Putamen (tissue), 1 donor: ENCODE measurements at places on chromosomes 7 and 10.

GRCh38 chr10:12055732-12056131, 13.0 kb upstream of the DHTKD1 start:
- no peak for DNase-seq

GRCh38 chr10:71203716-71204115, 8.7 kb upstream of the UNC5B start:
- no peak for DNase-seq

DNA sequence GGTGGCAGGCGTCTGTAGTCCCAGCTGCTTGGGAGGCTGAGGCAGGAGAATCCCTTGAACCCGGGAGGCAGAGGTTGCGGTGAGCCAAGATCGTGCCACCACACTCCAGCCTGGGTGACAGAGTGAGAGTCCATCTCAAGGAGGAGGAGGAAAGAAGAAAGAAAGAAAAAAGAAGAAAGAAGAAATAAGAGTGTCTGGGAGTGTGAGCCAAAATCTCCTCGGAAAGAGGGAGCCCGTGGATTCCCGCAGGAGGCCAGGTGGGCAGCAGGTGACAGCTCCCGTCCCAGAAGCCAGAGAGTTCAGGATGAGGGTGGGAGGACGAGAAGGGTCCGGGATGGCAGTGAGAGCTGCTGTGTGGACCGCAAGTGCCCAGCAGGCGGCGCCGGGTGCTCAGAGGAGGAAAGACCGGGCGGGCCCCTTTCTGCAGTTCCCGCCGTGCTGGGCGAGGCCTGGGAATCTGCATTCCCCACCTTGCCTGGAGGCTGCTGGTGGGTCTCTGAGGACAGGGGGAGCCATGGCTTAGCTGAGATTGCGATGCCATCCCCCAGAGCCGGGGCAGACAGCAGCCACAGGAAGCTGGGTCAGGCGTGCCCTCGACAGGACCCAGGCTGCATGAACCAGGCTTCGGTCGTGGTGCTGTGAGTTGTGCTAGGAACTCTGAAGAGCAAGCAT, 17.1 kb upstream of the AMZ1 start:
- no peak for DNase-seq

DNA sequence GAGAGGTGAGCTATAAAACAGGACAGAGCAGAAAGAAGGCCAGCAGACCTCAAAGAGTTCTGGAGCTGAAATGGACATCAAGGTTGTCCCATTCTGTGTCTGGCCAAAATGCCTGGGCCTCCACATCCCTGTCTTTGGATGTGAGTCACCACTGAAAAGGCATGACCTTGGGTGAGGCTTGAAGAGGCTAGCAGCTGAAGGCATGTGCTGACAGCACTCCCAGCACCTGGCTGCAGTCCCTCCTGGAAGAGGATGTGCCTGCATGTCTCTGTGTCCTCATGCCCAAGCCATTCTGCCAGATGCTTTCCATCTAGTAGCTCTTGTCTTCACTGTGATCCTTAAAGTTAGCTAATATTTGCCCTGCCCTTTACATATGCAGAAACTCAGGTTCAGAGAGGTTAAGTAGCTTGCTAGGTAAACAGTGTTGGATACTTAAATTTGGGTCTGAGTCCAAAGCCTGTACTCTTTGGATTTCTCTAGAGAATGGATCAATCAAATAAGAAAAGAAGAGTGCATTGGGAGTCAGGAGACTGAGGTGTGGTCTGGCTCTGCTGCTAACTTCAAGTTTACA, 35.8 kb downstream of the HECW1 start:
- no peak for DNase-seq

DNA sequence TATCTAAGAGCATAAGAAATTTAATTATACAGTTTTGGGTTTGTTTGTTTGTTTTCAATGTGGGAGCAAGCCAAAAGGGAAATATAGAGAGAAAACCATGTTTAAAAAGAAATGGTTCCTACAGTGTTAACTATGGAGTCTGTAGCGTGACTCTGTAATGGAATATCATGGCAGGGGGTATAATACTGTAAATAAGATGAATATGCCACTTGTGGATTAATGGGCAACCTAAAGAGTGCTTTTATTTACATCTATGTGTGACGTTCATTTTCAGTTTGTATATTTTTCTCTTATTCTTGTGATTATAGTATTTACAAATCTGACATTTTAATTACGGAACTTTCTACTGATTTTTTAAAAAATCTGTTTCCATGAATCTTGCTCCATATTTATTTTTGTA, 95.9 kb downstream of the POLL start:
- DNase-seq: no peak

- DNase-seq: no peak
Measured at GRCh38 chr10:7560519-7560918, 106.2 kb downstream of the ITIH5 start.

DNA sequence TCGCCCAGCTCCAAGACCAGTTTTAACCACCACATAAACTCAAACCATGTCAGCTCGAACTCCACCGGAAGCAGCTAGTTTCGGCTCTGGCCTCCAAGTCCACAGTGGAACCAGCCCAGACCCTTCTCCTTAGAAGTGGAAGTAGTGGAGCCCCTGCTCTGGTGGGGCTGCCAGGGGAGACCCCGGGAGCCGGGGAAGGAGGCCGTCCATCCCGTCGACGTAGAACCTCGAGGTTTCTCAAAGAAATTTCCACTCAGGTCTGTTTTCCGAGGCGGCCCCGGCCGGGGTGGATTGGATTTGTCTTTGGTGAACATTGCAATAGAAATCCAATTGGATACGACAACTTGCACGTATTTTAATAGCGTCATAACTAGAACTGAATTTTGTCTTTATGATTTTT, 87.5 kb downstream of the RGS10 start:
- no peak for DNase-seq
